ENCODE measurements at places on chromosomes 16 and 17.

- no peak for DNase-seq
Measured at GRCh38 chr17:74192950-74193781, 10.3 kb upstream of the RPL38 start.

DNA sequence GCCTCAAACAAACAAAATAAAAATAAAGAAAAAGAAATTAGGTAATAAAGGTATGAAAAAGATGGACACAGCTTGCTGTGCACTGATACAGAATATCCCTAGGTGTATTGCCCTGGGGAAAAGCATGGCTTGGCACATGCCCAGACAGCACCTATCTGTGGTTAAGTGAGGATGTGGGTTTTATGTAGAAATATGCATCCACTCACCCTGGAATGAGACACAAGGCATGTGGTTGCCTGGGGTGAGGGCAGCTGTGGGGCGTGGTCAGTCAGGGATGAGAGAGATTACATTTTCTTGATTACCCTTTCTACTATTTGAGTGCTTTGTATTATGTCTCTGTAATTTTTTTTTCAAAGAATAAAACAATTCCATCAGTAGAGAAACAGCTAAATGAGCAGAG, 6.9 kb downstream of the PLLP start:
- no peak for DNase-seq

DNA sequence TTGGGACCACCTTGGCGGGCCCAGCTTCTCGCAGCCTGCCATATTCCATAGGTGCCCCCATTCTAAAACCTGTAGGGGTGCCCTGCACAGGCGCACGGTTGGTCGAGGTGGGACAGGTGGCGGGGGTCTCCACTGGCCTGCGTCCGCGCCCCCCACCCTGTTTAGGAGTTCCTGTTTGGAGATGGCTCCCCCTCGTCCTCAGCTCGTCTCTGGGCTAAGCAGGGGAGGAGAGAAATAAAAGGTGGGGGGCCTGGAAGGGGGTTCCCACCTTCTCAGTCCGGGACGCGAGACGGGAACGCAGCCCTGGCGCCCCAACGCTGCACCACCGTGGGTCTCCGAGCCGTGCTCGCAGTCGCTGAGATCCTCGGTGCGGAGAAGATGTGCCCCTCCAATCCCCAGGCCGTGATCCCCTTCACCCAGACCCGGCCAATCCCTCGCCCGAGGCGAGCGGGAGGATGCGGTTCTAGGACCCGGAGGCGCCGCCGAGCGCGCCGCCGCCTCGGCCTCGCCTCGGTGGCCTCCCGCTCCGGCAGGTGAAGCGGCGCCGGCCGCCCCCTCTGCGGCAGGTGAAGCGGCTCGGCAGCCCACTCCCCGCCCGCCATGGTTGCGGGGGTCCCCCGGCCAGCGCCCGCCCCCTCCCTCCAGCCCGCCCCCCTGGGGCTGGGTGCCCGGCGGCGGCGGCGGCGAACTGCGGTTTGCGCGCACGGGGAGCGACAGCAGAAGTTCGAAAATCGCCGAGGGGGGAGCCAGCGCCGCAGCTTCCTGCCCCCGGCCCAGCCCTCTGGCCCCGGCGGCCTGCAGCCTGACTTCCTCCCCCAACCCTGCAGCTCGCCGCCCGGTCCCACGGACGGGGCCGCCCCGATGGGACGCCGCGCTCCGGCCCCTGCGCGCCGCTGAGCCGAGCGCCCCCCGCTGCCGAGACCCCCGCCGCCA, at the start of gene FMNL1:
TSS of gene FMNL1 (plus strand) at position 805 of the 933 bp plus-strand sequence. CDS start 240 bp downstream, outside the sequence.
- no peak for DNase-seq

DNA sequence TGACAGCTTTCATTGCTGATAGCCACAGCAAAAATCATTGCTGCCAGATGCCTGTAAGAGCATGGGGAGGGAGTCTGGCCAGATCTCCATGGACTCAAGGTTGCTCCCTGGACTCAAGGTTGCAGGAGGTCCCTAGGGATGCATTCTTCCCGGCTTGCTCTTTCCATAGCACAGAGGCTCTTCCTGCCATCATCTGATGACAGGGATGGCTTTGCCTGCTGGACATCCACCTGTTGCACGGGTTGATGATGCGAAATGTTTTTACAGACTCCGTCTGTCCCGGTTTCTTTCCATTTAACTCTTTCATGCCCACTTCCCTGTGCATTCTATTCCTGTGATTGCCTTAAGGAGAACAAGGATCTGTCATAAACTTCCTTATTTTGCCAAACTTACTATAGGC, 115.6 kb upstream of the HSBP1 start:
- no peak for DNase-seq

- DNase-seq: no peak
Measured at GRCh38 chr17:34364751-34365150, 1.7 kb upstream of the CCL1 start.

DNA sequence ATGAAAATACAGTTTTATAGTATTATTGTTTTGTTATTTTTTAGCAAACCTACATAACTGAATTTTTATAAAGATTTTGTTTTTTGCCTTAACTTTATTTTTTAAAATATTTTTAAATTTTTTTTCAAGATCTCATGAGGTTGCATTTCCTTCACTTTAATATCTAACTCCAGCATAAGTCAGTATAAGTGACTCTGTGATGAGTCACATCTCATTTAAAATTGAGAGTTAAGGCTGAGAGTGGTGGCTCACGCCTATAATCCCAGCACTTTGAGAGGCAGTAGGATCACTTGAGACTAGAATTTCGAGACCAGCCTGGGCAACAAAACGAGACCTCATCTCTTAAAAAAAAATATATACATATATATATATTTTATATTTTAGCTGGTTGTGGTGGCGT, 44.0 kb downstream of the NLK start:
- DNase-seq: no peak

DNA sequence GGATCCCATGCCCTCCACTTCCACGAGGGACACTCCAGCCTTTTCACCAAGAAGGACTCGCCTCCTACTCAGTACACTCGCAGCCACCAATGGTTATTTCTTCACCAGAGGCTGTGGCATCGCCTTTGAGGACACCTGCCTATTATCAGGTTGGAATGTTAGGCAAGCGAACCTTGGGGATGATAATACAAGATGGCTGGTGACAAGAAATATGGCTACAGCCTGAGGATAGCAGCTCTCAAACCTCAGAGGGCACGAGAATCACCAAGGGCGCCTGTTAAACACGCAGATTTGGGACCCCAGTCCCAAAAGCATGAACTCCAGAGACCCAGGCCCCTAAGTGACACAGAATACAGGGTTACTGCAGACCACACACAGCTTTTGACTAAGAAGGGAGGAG, 58.1 kb downstream of the CYTH1 start:
- DNase-seq: no peak

DNA sequence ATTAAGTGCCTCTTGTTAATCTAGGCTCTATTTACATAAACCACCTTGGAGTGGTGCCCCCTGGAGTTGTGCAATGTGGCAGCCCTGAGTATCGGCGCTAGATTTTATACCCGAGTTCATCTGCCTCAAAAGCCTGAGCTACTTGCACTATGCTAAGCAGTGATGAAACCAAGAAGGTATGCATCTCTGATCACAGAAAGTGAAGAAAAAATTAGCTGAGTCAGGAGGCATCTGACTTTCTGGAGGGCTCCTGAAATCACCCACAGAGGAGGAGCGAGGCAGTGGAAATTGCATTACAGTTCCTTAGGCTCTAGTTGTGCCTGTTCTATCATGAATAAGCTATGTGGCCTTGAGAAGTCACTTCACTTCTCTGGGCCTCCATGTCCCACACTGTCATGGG, 80.3 kb upstream of the PSMD7 start:
- no peak for DNase-seq

DNA sequence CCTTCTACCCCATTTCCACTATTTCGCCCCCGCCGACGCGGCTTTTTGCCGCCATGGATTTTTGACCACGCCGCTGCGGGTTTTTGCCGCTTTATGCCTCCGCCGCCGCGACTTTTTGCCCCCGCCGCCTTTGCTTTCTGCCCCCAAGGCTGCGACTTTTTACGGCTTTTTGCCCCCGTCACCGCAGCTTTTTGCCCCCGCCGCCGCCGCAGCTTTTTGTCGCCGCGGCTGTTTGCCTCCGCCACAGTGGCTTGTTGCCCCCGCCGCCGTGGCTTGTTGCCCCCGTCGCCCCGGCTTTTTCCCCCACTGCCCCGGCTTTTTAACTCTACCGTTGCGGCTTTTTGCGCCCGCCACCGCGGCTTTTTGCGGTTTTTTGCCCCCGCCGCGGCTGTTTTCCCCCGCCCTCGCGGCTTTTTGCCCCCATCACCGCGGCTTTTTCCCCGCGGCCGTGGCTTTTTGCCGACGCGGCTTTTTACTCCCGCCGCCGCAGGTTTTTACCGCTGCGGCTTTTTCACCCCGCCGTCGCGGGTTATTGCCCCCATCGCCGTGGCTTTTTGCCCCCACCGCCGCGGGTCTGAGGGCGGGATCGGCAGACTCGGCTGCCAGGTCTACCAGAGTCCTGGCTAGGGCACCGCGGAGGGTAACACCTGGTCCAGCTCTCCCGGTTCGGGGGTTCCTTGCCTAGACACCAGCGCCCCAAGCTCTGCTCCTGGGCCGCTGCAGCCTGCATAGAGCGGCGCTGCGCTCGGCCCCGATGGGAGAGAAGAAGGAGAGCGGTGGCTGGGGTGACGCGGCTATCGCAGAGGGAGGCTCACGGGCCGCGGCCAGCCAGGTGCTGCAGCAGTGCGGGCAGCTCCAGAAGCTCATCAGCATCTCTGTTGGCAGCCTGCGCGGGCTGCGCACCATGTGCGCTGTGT, 562.7 kb upstream of the WSB1 start:
- DNase-seq: no peak

- DNase-seq: no peak
Measured at GRCh38 chr16:81519301-81520150, 74.9 kb downstream of the CMIP start.

- DNase-seq: no peak
Measured at GRCh38 chr16:77963185-77964044, 58.9 kb upstream of the CLEC3A start.

- no peak for DNase-seq
Measured at GRCh38 chr17:15340966-15341365, 431 bp downstream of the TEKT3 start.

GRCh38 chr16:12317856-12318537, 341.5 kb downstream of the SNX29 start:
- no peak for DNase-seq

GRCh38 chr17:40094874-40095273, 5.5 kb downstream of the NR1D1 start:
- DNase-seq: no peak

DNA sequence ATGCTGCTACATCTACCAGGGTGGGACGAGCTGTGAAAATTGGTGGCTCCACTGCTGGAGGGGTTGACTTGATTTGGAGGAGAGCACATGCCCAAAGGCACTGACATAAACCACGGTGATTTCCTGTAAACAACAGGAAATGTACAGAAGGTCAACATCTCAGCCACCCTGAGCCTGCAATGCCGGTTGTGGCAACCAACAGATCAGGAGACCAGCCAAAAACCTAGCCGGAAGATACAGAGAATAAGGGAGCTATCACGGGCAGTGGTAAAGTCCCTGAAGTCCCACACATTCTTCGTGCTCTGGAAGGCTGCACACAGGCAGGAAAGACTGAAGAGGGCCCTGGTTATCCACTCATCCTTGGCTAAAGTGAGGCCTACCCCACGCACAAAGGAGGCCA, 56.2 kb downstream of the ADCY9 start:
- DNase-seq: no peak

GRCh38 chr16:88976366-88977017, 515 bp downstream of the CBFA2T3 start:
- DNase-seq: no peak

GRCh38 chr16:1459967-1460366, 14.9 kb downstream of the CLCN7 start:
- DNase-seq: no peak

- no peak for DNase-seq
Measured at GRCh38 chr17:7580604-7581575, 1.5 kb downstream of the CD68 start.

- no peak for DNase-seq
Measured at GRCh38 chr16:85485379-85485778, 127.7 kb upstream of the GSE1 start.

GRCh38 chr17:34626121-34626681, 46.8 kb downstream of the TMEM132E start:
- no peak for DNase-seq

GRCh38 chr16:1548727-1549126, 15.3 kb downstream of the TMEM204 start:
- no peak for DNase-seq

GRCh38 chr16:16120044-16120381, 103.3 kb downstream of the ABCC6 start:
- DNase-seq: no peak

All from stimulated activated CD8-positive, alpha-beta memory T cell treated with anti-CD3 and anti-CD28 coated beads, Interleukin-7, amount 100 ng/mL, for 1 hour (primary cell).